ENCODE measurements at places on chromosomes 6 and 20. TPM values are rescaled to one million over a fixed set of nuclear protein-coding genes. Genes with fewer than 3 reads are reported as not detected.

- H3K4me1 ChIP-seq: no peaks in the 10 kb centered on the region
- no peak overlapping the region for H3K27ac ChIP-seq
- peaks cover under 1% of the 10 kb centered on the region for H3K36me3 ChIP-seq
- H3K27me3 ChIP-seq: no peaks in the 10 kb centered on the region
- DNase-seq: no peak
Measured at GRCh38 chr6:122681705-122682104, 71.5 kb downstream of the PKIB start.

DNA sequence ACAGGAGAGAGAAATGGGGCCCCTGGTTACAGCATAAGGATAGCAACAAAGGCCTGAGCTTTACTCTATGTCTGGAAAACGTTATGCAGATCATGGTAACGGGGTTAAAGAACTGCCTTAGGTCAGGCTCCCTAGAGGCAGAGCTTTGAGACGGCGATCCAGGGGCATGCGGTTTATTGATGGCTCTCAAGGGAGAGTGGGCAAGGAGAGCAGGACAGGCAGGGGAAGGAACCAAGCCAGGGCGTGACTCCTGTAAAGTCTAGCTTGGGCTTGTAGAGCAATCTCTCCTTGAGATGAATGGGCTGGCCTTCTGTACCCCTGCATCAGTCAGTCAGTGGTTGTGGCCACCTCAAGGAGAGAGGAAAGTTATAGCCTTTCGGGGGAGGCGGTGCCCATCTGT lies 12.5 kb upstream of the FERMT1 start:
- DNase-seq: no peak
- H3K27me3 ChIP-seq: no peaks in the 10 kb centered on the region
- H3K4me1 ChIP-seq: no peaks in the 10 kb centered on the region
- H3K36me3 ChIP-seq: no peaks in the 10 kb centered on the region

- no peak overlapping the region for H3K27ac ChIP-seq
- no peaks in the 10 kb centered on the region for H3K27me3 ChIP-seq
- H3K4me1 ChIP-seq: peaks cover 7% of the 10 kb centered on the region
- H3K4me3 ChIP-seq: no peak overlapping the region
Measured at GRCh38 chr6:35248965-35249364, 10.6 kb upstream of the ZNF76 start.

DNA sequence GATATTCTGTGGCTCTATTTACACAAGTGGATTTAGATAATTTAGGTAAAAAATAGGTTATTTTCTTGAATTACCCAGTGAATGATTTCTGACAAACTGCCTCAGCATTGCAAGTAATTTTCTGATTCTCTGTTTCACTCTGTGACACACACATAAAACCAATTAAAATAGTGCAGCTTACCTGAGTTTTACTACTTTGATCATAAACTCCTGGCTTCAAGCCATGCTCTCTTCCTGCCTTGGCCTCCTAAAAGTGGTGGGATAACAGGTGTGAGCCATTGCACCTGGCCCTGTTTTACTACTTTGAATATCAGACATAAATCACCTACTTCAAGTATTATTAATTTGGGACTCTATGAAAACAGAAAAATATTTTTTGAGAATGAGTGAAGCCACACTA lies 462.9 kb downstream of the ADGRB3 start:
- H3K36me3 ChIP-seq: no peaks in the 10 kb centered on the region
- H3K4me1 ChIP-seq: no peaks in the 10 kb centered on the region
- no peaks in the 10 kb centered on the region for H3K27me3 ChIP-seq
- no peak overlapping the region for H3K27ac ChIP-seq
- no peak for DNase-seq

The C6orf132 gene
- 48.3 TPM for total RNA-seq

The VSTM2L gene
- total RNA-seq: 1.9 TPM

All from GM23338 (cell line).